Fibroblast of lung (primary cell): ENCODE measurements at places on chromosomes 3 and 15.
A peak's percentile ranks its signal among the peaks of the same experiment; 100 is the strongest.

DNA sequence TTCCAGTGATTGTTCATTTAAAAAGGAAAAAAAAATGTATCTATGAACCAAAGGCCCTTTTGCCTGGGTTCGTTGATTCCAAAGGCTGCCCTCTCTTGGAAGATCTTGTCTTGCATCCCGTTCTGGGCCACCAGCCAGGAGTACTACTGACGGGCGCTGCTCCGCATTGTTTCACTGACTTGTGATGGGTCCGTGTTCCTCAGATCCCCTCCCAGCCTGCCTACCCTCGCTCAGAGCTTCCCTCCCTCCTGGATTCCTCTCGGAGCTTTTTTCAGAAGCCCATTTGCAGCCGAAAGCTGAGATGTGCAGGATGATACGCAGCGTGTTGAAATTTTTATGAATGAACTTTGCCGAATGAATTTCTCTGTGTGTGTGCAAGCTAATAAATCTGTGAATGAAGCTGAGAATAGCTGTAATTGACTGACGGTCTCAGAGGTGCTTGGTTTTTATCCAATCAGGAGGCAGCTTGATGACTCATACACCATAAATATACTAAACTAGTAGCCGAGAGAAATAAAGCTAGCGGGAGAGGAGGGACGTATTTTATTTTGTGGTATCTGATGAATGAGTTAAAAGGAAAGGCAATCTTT, at the start of gene SHC4:
Gene SHC4, minus strand, starts transcription at position 396 of the 590 bp plus-strand sequence. CDS start 904 bp downstream, outside the sequence.
- DNase-seq: peak; percentile 90

GRCh38 chr3:52006017-52006819, 10.5 kb upstream of the RPL29 start:
- no peak for DNase-seq

DNA sequence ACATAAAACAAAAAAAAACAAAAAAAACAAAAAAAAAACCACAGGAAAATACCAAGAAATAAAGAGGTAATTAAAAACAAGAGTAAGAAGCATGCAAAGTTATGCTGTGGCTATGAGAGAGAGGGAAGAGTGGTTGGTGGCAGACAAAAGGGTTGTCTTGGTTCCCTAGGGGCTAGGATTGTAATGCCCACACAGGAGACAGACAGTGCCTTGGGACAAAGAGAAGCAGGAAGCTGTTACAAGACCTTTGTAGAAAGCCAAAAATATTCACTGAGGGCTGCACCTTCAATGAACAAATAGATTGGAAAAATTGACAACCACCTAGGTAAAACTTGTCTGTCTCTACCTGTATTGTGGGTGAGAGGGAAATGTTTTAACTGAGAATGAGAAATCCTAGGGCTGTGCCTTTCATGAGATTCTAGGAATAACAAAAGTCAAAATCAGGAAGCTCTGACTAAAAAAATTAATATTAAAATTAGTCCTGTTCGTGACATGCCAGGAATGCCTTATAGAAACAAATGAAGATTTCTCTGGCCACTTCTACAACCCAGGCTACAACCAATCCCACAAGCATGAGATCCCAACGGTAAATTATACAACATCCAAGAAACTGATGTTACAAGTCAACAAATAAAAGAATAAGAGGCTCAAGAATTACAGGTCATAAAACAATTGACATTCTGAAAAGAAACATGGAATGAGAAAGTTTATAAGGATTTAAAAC, 45.0 kb upstream of the PRICKLE2 start:
- no peak for DNase-seq

GRCh38 chr3:26653811-26654425, 31.3 kb downstream of the LRRC3B start:
- no peak for DNase-seq

DNA sequence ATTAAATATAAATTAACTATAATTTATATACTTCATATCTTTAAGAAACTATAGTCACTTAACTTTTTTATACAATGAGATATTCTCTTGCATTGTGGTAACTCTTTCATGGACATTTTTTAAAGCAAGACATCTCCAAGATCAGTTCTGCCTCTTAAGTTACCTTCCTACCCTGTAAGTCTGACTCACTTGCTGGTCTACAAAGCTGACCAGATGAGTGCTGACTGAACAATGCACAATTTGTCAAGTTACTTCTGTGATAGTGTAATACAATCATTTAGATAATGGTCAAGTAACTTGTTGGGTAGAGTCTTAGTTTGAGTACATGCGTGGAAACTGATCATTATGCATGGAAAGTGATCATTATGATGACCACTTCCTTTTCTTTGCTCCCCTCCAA, 145.9 kb downstream of the MEIS2 start:
- peak; percentile 90 for DNase-seq

DNA sequence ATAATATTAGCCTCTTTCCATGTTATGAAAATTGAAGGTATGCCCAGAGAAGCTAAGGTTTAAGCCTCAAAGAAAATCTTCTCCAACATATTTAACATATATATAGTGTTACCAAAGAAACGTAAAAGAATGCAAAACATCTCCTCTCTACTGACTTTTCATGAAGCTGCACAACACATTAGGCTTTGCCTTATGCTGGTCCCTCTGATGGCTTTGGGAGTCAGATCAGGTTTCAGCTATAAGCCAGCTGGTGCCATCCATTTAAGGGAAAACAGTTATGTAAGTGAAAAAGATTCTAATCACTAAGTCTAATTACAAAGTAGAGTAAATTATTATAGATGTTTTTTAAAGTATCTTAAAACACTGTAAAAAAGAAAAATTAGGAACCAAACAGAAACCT, 410.5 kb downstream of the LSAMP start:
- no peak for DNase-seq

DNA sequence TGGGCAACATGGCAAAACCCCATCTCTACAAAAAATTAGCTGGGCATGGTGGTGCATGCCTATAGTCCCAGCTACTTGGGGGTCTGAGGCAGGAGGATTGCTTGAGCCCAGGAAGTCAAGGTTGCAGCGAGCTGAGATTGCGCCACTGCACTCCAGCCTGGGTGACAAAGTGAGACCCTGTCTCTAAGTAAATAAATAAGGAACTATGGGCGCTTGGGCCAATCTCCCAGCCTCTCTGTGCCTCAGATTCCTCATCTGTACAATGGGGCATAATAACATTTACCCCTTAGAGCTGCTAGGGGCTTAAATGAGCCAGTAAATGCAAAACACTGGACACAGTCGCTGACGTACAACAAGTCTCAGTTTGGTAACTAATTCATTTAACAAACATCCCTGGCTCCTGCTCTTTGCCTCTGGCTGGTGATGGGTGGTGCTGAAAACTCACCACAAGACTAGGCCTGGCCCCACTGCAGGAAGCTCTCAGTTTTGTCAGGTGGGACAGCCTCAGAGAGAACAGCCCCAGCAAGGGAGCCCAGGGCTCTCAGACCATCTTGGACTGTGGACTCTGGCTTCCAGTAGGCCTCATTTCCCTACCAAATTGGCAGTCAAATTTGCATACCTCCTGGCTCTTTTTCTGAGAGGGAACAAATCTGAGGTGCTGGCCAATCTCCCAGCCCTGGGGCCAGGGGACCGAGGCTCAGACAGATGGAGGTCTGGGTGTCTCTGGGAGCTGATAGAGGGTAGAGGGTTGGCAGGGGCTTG, 6.4 kb upstream of the TBC1D2B start:
- no peak for DNase-seq

- no peak for DNase-seq
These were observed 116.2 kb upstream of the RASGRP1 start for GRCh38 chr15:38680775-38681174.

DNA sequence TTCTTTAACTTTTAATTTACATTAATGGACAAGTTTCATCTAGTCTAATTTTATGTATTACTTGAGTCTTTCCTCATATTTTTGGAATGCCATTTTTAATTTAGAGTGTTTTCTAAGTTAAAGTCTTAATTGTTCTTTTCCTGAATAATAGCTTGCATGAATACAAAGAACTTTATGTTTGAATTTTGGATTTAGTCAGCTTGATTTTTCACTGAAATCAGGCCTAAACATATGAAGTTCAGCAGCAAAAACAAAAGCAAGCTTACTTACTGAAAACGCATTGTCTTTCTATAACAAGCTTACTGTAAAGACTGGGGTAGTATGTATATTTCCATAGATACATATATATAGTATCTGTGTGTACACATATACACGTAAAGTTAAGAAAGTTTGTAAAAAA, 126.0 kb downstream of the ZBTB20 start:
- no peak for DNase-seq

DNA sequence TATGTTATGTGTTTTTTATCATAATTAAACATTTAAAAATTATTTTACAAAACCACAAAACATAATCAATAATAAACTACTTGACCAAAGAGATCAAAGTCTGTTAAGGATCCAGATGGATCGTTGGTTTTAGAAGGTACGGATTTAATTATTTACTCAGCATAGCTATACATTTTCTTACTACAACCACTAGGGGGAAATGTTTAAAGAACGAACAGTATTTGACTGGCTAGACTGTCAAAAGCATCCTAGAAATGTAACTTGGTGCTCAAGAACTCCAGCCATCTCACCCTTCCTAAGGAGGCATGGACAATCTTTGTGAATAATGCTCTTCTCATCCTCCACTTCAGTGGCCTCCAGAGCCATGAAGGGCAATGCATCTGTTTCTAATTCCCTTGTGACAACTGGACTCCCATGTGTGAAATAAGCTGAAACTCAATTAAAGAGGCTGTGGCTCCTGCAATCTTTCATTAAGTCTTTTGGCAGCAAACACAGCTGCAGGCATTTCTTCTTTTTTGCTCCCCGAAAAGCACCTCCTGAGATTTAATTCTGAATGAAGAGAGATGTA, 94.7 kb upstream of the TUSC7 start:
- DNase-seq: peak; percentile 5

DNA sequence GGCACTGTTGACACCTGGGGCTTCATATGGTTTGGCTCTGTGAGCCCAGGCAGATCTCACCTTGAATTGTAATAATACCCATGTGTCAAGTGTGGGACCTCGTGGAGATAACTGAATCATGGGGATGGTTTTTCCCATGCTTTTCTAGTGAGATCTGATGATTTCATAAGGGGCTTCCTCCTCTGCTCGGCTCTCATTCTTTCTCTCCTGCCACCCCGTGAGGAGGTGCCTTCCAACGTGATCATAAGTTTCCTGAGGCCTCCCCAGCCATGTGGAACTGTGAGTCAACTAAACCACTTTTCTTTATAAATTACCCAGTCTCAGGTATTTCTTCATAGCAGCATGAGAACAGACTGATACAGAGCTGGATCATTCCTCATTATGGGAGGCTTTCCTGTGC, 655.9 kb upstream of the ADAMTS9 start:
- no peak for DNase-seq

DNA sequence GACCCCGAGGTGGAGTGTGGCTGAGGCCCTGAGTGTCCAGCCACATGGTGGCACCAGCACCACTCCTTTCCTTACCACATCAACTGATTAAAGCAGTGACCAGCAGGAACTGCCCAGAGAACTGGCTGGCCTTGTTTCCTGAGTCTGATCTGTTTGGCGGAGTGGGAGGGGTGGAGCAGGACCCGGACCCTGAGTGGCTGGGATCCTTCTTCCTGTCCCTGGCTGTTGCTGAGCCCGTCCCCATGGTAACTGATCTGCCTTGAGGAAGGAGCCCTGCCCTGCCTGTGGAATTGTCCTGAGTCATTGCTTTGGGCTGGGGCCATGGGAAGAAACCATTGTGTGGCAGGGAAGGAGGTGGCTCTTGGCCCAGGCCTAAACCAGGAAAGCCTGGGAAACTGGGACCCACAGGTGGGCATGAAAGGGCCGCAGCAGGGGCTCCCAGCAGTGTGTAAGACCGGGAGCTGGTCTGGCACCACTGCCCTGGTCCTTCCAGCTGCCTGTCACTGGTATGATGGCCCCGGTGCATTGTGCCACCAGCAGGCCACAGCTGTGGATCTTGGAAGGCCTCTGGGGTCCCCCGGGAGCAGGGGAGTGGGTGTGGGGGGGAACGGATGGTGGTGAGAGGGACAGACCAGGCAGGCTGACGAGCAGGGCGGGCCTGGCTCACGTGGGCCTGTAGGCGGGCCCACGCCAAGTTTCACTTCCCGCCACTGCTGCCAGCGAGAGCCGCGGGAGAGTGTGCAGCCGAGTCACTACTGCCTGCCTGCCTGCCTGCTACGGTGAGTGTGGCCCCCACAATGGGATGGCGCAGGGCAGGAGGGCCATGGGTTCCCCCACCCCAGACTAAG, 19.2 kb downstream of the ATRIP start:
- DNase-seq: peak; percentile 100

DNA sequence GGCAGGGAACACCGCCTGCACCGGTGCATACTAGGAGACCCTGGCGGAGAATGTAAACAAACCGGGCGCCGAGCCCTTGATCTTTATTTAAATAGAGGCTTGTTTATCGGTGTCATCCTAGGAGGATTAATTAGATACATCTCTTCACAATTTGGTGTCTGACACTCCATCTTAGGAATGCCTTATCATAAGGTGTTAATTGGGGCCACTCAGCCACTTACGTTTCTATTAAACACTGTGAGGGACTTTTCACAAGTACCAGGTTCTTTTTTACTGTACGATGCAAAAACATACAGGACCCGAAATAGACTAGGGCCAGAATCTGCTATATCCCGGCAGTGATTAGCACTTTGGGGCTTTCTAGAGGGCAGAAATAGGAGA, 8.0 kb downstream of the EOMES start:
- no peak for DNase-seq

- DNase-seq: no peak
These were observed 23.1 kb downstream of the CLASP2 start for GRCh38 chr3:33694944-33695343.

DNA sequence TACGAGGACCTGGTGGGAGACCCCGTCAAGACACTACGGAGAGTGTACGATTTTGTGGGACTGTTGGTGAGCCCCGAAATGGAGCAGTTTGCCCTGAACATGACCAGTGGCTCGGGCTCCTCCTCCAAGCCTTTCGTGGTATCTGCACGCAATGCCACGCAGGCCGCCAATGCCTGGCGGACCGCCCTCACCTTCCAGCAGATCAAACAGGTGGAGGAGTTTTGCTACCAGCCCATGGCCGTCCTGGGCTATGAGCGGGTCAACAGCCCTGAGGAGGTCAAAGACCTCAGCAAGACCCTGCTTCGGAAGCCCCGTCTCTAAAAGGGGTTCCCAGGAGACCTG, 2.5 kb downstream of the CHST2 start:
- no peak for DNase-seq

GRCh38 chr3:126134219-126134975, 46.0 kb downstream of the ALDH1L1 start:
- DNase-seq: peak; percentile 51

DNA sequence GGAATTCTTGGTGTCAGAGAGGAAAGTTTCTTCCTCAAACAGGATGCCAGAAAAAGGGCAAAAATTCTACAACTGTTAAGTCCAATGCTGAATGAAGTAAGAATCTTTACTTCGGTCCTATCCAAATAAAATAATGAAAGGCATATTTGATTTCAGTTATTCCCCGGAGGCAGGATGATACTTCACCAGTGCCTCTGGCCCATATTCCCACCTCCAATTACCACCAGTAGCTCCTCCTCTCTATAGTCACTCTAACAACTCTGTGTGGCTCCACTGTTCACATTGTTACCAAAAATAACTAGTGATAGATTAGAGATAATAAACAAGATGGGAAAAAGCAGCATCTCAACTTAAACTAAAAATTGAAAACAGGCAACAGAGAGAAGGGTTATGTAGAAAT, 20.7 kb downstream of the MAP1A start:
- no peak for DNase-seq
